ENCODE measurements at places on chromosomes 11 and 22.

- DNase-seq, result no peak
Measured at GRCh38 chr11:68546555-68546954, 86.0 kb downstream of the PPP6R3 start.

GRCh38 chr22:38172832-38173640, 8.6 kb downstream of the PLA2G6 start:
- no peak for DNase-seq

DNA sequence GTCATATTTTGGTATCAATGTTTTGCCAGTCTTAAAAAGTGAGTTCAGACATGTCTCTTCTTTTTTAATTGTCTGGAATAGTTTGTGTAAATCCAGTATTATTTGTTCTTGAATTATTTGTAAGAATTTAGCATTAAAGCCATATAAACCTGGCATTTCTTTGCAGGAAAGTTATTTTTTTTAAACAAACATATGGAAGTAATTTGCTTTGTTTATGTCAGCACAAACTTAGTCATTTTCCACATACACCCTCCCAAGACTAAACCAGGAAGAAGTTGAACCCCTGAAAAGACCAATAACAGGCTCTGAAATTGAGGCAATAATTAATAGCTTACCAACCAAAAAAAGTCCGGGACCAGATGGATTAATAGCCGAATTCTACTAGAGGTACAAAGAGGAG, 9.1 kb upstream of the CCDC81 start:
- DNase-seq, result peak; percentile 24

DNA sequence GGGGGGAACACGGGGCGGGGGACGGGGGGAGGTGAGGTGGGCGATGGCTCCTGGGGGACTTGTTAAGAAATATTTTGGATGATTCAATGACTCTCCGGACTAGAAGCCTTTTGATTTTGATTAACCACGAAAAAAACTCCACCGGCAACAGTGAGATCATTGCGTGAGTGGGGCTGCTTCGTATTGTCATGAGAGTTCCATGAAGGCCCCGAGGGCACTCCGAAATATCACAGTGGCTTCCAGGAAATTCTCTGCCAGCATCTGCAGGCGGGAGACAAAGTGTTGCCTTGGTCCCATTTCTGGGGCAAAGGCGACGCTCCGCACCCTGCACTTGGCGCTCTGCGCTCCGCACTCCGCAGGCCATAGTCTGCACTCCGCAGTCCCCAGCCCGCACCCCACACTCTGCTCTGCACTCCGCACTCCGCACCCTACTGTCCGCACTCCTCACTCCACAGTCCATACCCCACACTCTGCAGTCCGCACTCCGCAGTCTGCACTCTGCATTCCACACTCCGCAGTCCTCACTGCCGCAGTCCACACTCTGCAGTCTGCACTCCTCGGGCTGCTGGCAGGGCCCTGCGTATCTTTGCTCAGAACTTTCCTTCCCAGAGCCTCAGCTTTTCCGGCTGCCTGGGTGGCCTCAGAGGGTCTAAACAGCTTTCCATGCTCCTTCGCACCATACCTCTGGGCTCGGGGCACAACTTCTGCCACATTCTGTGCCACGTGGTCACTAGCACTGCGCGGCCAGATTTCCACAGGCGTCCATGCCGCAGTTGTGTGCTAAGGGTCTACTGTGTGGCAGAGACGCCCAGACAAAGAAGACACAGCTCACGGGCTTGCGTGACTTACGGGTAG, 61.1 kb downstream of the LINC01488 start:
- no peak for DNase-seq

All from fibroblast of skin of left quadriceps (primary cell).